ENCODE measurements at places on chromosomes 13 and 19.

DNA sequence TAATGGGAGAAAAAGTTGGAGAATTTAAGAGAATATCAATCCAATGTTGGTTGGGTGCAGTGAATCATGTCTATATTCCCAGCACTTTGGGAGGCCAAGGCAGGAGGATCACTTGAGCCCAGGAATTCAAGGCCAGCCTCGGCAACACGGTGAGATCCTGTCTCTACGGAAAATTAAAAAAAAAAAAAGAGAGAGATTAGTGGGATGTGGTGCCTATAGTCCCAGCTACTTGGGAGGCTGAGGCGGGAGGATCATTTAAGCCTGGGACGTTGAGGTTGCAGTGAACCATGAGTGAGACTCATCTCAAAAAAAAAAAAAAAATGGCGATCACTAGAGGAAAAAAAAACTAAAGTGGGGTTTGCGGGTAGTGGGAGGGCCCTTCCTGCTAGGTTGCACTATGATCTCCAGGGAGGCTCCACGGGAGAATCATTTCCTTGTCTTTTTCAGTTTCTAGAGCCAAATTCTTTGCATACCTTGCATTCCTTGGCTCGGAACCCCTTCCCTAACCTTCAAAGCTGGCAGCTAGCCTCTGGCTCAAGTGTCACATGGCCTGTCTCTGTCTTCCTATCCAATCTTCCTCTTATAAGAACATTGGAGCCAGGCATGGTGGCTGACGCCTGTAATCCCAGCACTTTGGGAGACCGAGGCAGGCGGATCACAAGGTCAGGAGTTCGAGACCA is 5.8 kb upstream of the ERCC2 start:
- peak; percentile 96 for DNase-seq

GRCh38 chr19:18427080-18427742 is 8.0 kb downstream of the SSBP4 start:
- no peak for DNase-seq

GRCh38 chr13:23175920-23176319 is 4.9 kb upstream of the SGCG start:
- no peak for DNase-seq

- no peak for DNase-seq
Measured at GRCh38 chr19:47697863-47698609, 15.2 kb upstream of the EHD2 start.

DNA sequence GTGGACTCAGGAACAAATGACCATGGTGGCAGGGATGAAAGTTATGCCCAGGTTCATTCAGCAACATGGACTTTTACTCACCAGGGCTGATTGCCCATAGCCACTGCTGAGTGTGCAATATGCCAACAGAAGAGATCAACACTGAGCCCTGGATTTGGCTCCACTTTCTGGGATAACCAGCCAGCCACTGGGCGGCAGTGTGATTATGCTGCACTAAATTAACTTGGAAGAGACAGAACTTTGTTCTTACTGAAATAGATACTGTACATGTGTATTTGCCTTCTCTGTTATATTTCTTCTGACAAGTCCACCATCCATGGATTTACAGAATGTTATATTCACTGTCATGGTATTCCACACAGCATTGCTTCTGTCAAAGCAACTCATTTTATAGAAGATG is 257.4 kb downstream of the TDRD3 start:
- DNase-seq, result no peak

DNA sequence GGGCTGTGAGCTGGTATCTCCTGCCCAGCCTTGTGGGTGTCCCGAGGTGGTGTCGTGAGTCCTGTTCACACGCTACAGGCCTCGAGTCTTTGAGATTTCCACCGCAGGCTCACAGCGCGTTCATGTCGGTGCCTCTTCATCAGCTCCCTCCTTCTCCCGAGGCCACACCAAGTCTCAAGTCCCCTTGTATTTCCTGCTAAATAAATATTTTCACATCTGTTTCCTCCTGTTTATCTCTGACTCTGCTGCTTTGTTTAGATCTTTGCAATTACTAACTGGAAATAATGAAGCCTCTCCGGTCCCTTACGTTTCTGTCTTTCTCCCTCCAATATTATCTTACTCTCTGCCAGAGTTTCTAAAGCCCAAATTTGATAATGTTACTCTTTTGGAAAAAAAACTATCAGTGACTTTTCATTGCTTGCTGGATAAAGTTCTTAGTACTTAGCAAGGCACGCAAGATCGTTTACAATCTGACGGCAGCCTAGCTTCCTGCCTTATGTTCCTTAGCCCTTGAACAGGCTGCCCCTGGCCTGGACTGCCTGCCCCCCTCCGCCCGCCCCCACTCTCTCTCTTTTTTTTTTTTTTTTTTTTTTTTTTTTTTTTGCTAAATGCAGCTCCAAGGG is 130.5 kb upstream of the RNF113B start:
- DNase-seq, result no peak

DNA sequence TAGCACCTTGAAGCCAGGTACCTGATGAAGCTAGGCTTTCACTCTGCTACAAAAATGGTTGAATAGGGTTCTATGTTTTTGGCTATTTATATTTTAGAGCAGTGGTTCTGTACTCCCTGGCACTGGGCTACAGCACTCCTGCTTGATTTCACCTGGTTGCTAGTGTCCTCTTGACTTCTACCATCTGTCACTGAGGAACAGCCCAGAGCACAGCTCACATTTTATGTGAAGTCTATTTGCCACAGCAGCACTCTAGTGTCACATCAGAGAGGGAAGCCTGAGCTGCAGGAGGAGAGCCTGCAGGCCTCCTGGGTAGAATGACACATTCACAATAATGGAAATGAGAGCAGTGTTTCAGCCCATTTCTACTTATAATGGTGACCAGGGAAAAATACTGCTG is 184.2 kb downstream of the ZNF486 start:
- DNase-seq, result no peak

DNA sequence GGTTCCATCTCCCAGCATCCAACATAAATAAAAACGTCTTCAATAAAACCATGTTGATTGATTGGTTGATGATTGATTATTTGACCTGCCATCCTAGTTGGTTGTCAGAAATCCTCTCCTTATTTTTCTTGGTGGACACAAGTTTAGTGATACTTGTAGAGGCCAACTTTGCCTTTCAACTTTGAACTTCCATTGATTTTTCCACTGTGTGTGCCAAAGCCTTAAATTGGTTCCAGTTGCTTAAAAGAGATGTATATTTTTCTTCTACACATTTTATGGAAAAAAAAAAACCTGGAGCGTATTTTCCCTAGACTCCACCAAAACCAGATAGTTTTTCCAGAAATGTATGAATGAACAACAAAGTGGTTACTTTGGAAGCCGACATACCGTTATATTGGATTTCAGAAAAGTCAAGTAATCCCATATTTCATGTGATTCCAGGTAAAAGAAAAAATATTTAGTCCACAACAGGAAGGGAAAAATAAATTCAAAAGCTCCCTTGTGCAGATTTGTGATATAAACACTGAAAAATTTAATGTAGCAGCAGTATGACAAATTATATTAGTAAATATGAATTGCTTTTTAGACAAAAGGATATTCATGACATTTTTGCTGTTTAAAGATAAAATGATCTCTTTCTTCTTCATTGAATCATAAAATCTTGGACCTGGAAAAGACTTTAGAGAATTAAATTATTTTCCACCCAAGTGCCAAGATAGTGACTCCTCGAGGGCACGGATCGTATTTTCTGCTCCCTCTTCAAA is 85.2 kb downstream of the MBNL2 start:
- DNase-seq, result no peak

GRCh38 chr19:36054733-36055686 is at the start of gene WDR62:
WDR62 (plus strand) TSS chr19:36054897; CDS start chr19:36054972, 75 bp downstream.
- no peak for DNase-seq

GRCh38 chr13:95241321-95241720 is 59.9 kb downstream of the ABCC4 start:
- no peak for DNase-seq

DNA sequence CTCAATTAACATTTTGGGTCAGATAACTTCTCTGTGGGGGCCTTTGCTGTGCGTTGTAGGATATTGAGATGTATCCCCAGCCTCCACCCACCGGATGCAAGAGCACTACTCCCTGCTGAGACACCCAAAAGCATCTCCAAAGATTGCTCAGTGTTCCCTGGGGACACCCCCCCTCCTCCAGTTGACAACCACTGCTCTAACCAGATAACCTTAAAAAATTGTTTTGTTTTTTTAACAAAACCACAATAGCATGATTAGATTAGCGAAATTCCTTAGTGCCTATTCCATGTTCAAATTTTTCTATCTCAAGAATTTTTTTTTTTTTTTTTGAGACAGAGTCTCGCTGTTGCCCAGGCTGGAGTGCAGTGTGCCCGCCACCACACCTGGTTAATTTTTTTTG is 2.6 kb upstream of the EPN1 start:
- DNase-seq, result no peak

DNA sequence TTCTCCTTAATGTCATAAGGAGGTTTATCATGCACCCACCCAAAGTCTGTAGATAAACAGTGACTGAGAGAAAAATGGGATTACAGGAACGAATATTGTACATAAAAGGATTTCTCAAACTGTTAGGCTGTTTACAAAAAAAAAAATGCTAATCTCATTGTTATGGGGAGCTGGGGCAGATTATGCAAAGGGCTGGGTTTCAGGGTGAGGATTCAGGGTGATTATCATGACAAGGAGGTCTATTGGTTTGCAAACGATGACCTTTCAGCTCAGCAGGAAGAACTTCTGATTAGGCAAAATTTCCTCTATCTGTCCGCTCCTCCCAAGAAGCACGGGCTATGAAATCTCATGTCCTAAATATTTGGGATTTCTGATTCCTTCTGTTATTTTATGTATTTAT is 41.4 kb downstream of the NLRP12 start:
- DNase-seq, result no peak

- no peak for DNase-seq
Measured at GRCh38 chr13:42781352-42781751, at the start of gene FAM216B. FAM216B (plus strand) TSS chr13:42781584; CDS start chr13:42784068, 2,484 bp downstream.

DNA sequence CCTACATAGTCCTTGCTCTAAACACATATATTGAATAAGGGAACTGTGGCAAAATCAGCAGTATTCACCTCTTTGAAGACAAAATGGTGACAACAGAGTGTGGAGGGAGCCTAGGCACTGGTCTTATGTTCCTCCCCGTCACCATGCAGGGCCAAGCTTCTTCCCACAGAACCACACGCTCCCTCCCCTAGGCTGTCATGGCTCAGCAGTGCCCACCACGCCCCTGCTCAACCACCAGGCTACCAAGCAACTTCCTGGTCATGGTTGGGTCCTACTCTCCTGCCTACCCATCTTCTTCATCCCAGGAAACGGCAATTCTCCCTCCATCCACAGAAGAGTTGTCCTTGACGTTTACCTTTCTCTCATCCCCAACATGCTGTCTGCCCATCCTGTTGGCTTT is 126.1 kb downstream of the CRYL1 start:
- DNase-seq, result no peak

DNA sequence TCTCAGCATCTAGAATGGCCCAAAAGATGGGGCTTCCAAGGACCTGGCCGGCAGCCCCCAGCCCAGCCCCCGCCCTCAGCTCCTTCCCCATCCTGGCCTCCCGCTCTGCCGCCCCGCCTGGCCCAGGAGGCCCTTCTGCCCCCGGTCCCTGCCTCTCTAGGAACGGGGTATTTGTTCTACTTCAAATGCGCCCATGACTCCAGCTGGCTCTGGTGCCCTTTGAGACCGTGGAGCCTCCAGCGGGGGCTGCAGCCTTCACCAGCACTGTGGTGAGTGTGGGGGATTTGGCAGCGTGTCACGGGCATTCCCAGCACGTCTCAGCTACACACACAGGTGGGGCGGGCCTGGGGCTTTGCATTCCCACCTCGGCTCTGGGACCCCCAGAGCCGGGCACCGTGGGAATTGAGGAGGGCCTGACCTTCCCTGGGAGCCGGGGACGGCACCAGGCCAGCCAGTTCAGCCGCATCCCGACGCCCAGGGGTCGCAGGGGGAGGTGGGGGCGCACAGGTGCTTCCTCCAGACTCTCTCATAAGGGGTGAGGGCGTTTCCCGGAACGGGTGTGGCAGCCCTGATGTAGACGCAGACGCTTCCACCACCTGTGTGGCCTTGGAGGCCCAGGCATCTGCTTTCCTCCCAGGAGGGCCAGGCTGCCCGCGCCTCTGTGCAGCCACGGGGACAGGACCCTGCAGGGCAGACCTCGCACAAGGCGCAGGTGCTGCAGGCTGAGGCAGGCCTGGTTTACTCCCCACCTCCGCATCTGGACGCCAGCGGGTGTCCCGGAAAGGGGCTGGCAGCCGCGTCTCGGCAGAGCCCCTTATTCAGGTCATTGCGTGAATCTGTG is 947 bp downstream of the ATP4B start:
- DNase-seq, result no peak

DNA sequence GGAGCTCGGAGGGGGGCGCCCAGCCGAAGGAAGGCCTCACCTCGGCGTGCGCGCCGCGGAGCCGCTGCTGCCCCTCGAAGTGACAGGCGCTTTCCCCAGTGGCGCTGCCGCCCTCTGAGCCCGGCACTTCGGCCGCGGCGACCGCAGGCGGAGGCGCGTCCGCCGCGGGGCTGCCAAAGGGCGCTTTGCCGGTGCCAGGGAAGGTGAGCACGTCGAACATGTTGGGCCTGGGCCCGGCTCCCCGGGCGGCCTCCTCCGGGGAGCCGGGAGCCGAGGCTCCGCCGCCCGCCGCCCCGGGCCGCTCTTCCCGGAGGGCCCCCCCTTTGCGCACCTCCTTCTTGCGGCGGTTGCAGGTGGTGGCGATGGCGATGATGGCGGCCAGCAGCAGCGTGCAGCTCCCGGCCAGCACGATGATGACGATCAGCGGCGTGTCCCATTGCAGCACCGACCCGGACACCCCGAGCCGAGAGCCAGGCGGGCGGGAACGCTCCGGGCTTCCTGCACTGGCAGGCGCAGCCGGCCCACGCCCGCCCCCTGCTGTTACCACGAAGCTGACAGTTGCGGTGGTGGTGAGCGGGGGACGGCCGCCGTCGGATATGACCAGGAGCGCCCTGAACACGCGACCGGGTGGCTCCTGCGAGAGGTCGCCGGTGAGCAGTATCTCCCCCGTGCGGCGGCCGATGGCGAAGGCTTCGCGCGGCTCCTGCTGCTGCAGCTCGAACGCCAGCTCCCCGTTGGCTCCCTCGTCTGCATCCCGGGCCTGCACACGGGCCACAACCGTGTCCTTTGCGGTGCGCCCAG is 2.5 kb downstream of the PCDH8 start:
- DNase-seq, result no peak

Data from GM04503 (cell line).